ENCODE measurements at places on chromosomes 2 and 18. TPM values are rescaled to one million over a fixed set of nuclear protein-coding genes. Genes with fewer than 3 reads are reported as not detected.

GRCh38 chr2:229601936-229602335 lies 112.4 kb downstream of the DNER start:
- DNase-seq: no peak

DNA sequence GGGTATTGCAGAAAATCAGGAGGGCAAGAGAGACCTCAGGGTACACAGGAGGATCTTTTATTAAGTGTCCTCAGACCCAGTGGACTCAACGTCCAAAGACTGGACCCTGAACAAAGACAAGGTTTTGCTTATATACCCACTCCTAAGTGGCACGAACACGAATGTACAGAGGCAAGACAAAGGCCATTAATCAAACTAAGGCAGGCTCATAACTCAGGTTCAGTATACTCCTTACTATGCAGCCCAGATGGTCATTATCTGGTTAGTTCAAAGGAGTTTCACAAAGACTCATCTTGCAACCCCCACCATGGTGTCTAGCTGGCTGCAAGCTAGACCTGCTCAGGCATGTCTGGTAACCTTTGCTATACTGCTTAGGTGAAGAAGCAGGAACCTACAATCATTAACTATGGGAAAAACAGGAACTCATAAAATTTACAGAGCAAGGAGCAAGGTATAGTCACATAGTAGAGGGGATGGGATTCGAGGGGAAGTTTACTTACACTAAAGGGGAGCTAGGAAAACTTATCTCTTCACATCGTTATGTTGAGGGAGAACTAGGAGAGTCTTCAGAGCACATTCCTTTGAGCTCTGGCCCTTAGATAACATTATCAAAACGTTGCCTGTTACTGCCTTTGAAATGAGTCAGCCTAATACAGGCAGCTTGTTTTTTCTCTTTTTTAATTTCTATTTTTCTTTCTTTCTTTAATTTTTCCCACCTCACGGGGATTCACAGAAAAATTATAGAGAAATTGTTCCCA lies 33.9 kb downstream of the SLC4A3 start:
- DNase-seq: no peak

GRCh38 chr18:23938043-23938756 lies 76.4 kb upstream of the TTC39C start:
- DNase-seq: no peak

GRCh38 chr2:46010925-46011490 lies 286.2 kb upstream of the EPAS1 start:
- peak; percentile 58 for DNase-seq

DNA sequence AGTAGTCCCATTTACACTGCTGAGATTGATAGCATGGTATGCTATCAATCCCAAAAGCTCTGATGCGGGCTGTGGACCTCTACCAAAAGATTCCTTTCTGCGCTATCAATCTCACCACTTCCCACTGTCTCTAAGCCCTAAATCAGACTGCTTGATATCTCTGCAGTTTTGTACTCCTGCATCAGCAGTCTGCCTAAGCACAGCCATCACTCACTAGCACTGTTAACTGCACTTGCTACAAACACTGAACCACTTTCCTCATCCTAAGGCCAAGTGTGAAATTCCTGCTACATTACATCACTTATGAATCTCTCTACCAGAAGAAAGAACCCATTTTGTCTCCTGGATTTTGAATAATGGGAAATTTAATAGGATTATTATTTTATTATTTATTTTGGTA lies 237.0 kb downstream of the HNMT start:
- no peak for DNase-seq

The MDH1B gene
- total RNA-seq: 0.12 TPM

The LAMA3 gene
- total RNA-seq: 4.9 TPM

The VAMP5 gene
- 140 TPM for total RNA-seq

The PTPRN gene
- total RNA-seq: 0.47 TPM

Measured in glomerular endothelial cell (primary cell).